Activated T-helper 1 cell treated with anti-CD3 and anti-CD28 coated beads, Interleukin-12 subunit alpha, Interleukin-12 subunit beta, Interleukin-2, Interleukin-4 antibody, amounts not matched to agents 30 ng/mL and 10 ng/mL and 1 ng/mL, durations not matched to agents 14 hours and 24 hours and 36 hours (primary cell): ENCODE measurements at places on chromosomes 4 and X. TPM values are rescaled to one million over a fixed set of nuclear protein-coding genes. Genes with fewer than 3 reads are reported as not detected.

Gene POF1B
- total RNA-seq: 0.05 and 0.12 TPM in 2 replicates

Gene PAGE1
- not detected in 2 replicates for total RNA-seq

Gene NHSL2
- 0.10 and 0.36 TPM in 2 replicates for total RNA-seq

Gene ARHGAP36
- total RNA-seq: not detected in 2 replicates

Gene NSUN7
- 0.23 and 0.66 TPM in 2 replicates for total RNA-seq

Gene XPNPEP2
- total RNA-seq: 0.16 and 0.24 TPM in 2 replicates

Gene ADAMTS3
- not detected in 2 replicates for total RNA-seq
